ENCODE measurements at places on chromosomes 11 and 22.

- H3K27me3 ChIP-seq = no peaks in the 10 kb centered on the region
- no peak overlapping the region for H3K27ac ChIP-seq
- peaks cover 3% of the 10 kb centered on the region for H3K4me1 ChIP-seq
- no peak overlapping the region for H3K4me3 ChIP-seq
Observed at GRCh38 chr22:21826204-21826603, 41.2 kb downstream of the MAPK1 start.

DNA sequence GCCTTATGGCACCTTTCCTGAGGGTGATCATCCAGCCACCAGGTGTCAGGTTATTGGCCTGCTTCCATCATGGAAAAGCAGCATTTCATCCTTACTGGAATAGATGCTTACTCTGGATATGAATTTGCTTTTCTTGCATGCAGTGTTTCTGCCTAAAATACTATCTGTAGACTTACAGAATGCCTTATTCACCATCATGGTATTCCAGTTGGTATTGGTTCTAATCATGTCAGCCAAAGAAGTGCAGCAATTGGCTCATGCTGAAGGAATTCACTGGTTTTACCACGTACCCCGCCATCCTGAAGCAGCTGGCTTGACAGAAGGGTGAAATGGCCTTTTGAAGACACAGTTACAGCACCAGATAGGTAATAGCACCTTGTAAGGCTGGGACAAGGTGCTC is 194.2 kb downstream of the AASDHPPT start:
- H3K4me1 ChIP-seq = no peaks in the 10 kb centered on the region
- no peak overlapping the region for H3K27ac ChIP-seq
- H3K36me3 ChIP-seq = no peaks in the 10 kb centered on the region
- no peak overlapping the region for H3K4me3 ChIP-seq
- no peak for DNase-seq

DNA sequence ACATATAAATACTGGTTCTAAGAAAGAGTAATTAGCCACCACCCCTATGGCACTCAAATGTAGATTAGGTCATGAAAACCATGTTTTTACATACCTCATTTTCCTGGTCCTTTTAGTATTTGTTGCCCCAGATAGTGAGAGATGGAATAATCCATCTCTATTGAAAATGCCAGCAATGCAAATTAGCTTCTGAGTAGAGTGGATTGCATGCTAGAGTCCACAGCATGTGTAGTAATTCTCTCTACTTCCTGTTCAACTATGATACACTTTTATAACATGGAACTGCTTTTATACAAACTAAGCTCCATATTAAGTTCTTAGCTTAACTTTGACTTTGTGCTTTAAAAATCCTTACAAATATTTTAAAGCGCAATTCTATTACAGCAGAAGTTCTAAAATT is 73.2 kb downstream of the TRPC6 start:
- H3K36me3 ChIP-seq = no peaks in the 10 kb centered on the region
- DNase-seq = no peak
- no peak overlapping the region for H3K27ac ChIP-seq
- no peak overlapping the region for H3K4me3 ChIP-seq
- H3K4me1 ChIP-seq = no peaks in the 10 kb centered on the region
- H3K27me3 ChIP-seq = no peaks in the 10 kb centered on the region

DNA sequence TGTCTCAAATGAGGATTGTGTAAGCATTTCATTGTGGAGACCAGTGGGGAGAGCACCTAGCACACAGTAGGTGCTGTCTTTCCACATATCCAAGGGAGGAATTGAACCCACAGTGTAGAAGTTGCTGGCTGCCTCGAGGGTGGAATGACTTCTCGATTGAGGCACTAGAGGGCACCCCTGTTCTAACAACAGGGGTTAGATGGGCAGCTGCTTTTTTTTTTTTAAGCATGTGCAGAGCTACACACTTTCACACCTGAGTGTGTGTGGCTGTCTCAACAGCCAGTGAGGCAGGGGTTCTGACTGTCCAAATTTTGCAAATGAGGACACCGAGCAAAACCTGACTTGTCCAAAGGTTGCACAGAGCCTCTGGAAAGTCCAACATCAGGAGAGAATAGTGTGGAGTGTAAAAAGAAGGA is 118.2 kb upstream of the CRYBB3 start:
- H3K4me3 ChIP-seq = no peak overlapping the region
- H3K4me1 ChIP-seq = no peaks in the 10 kb centered on the region
- H3K27ac ChIP-seq = no peak overlapping the region
- DNase-seq = peak; percentile 60
- H3K36me3 ChIP-seq = no peaks in the 10 kb centered on the region
- no peaks in the 10 kb centered on the region for H3K27me3 ChIP-seq

DNA sequence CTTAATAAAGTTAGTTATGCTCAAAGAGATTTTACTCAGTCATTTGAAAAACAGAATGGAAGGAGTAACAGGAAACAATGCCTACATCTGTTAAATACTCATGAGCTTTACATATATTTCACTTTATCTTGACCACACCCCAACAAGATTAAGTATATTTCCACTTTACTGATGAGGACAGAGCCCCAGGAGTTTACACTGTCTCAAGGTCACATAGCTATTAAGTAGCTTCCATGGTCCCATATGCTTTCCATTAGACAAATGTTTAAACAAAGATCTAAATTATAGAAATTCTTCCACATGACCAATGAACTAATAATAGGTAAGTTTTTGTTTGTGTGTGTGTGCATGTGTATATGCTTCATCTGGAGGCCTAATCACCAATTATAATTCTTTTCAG is 30.2 kb downstream of the MRTFA start:
- H3K4me3 ChIP-seq = no peak overlapping the region
- H3K36me3 ChIP-seq = no peaks in the 10 kb centered on the region
- DNase-seq = no peak
- H3K27me3 ChIP-seq = no peaks in the 10 kb centered on the region

DNA sequence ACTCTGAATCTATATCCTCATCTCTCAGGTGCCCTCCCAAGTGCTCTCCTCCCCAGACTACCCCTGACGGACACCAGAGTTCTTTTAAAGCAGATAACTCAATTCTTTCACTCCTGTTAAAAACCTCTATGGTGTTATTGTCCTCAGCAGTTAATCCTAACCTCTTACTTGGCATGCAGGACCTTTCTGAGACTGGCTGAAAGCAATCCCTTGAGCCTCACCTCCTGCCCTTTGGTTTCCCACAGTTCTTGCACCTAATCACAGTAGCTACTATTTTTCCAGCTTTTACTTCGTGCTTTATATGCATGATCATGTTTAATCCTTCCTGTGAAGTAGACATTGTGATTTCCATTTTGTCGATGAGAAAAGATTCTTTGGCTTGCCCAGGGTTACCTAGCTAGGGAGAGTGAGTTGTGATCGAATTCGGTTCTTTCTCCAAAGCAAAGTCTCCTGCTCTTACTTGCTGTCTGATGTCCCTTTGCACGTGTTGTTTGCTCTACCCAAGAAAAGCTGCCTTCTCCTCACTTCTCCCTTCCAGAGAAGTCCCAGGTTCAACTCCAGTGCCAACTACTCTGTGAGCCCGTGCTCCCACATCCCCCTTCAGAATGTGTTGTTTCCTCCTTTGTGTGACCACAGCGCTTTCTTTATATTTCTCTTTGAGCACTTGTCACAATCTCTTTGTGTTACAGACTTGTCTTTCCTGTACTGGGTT is 2.1 kb downstream of the UBE2L3 start:
- no peaks in the 10 kb centered on the region for H3K36me3 ChIP-seq
- no peak for DNase-seq
- peaks cover 9% of the 10 kb centered on the region for H3K4me1 ChIP-seq
- no peaks in the 10 kb centered on the region for H3K27me3 ChIP-seq
- peak overlapping the region; percentile 19 for H3K4me3 ChIP-seq

GRCh38 chr22:32836280-32837123 is 35.0 kb downstream of the TIMP3 start:
- DNase-seq = peak; percentile 36
- no peaks in the 10 kb centered on the region for H3K27me3 ChIP-seq
- H3K36me3 ChIP-seq = no peaks in the 10 kb centered on the region
- no peak overlapping the region for H3K27ac ChIP-seq

GRCh38 chr22:42708417-42708816 is 12.3 kb downstream of the A4GALT start:
- no peak for DNase-seq
- H3K4me3 ChIP-seq = no peak overlapping the region
- no peaks in the 10 kb centered on the region for H3K27me3 ChIP-seq

GRCh38 chr11:13966013-13966412 is 3.5 kb downstream of the SPON1 start:
- H3K4me1 ChIP-seq = no peaks in the 10 kb centered on the region
- no peaks in the 10 kb centered on the region for H3K36me3 ChIP-seq
- H3K27ac ChIP-seq = no peak overlapping the region
- no peak for DNase-seq

DNA sequence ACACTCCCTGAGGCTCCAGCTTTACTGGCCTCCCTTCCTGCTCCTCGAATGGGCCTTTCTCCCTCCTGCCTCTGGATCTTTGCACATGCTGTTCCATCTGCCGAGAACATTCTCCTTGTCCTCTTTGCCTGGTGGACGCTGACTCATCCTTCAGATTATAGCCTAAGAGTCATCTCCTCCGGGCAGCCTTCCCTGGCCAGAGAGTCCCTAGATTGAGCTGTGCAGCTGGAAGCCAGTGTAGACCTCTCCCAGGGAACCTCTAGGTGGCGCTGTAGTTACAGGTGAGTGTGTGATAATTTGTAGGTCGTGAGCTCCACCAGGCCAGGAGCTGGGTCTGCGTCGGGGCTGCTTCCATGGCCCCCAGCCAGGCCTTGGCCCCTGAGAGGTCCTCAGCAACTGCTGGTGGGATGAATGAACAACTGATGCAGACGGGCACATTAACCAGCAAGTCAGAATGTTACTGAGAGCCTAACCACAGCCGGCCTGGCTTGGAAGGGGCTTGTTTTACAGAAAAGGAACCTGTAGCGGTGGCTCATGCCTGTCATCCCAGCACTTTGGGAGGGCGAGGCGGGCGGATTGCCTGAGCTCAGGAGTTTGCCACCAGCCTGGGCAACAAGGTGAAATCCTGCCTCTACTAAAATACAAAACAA is 8.7 kb downstream of the PNPLA5 start:
- peak; percentile 93 for DNase-seq
- H3K36me3 ChIP-seq = no peaks in the 10 kb centered on the region
- no peaks in the 10 kb centered on the region for H3K4me1 ChIP-seq
- no peaks in the 10 kb centered on the region for H3K27me3 ChIP-seq
- H3K4me3 ChIP-seq = no peak overlapping the region

DNA sequence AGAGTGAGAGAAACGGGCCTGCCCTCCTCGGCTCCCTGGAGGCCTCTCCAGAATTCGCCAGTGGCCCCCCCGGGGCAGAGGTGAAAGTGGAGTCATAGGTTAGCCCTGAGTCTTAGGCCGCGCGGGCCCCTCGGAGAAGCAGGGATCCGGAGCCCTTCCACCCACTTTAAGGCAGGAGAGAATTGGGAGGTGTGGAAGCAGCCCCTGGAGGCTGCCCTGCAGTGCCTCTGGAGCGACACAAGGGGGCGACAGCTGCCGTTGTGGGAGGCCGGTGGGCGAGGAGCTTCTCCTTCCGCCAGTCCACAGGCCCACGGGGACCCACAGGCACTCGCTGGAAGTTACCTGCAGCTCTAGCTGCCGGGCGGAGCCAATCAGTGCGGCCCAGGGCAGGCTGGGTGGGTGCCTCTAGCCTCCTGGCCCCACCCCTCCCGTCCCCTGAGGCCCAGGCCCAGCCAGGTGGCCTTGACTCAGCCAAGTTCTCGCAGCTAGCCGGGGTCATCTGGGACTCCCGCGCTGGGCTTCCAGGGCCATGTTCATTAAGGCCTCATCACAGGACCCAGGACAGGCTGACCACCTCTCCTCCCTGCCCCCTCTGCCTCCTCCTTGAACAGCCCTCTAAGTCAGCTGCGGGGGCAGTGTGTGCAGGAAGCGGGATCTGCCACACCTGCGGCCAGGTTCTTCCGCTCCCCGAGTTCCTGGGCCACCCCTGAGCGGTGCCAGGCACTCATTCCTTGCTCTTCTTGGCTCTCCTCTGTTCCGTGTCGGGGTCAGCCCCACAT is 5.0 kb downstream of the DGKZ start:
- no peak overlapping the region for H3K27ac ChIP-seq
- H3K4me3 ChIP-seq = no peak overlapping the region
- no peaks in the 10 kb centered on the region for H3K27me3 ChIP-seq
- DNase-seq = peak; percentile 82
- H3K36me3 ChIP-seq = no peaks in the 10 kb centered on the region
- peaks cover 6% of the 10 kb centered on the region for H3K4me1 ChIP-seq

- H3K27ac ChIP-seq = no peak overlapping the region
- H3K4me3 ChIP-seq = no peak overlapping the region
- H3K4me1 ChIP-seq = no peaks in the 10 kb centered on the region
- DNase-seq = no peak
- no peaks in the 10 kb centered on the region for H3K36me3 ChIP-seq
Observed at GRCh38 chr11:71263386-71263785, 11.0 kb upstream of the SHANK2 start.

DNA sequence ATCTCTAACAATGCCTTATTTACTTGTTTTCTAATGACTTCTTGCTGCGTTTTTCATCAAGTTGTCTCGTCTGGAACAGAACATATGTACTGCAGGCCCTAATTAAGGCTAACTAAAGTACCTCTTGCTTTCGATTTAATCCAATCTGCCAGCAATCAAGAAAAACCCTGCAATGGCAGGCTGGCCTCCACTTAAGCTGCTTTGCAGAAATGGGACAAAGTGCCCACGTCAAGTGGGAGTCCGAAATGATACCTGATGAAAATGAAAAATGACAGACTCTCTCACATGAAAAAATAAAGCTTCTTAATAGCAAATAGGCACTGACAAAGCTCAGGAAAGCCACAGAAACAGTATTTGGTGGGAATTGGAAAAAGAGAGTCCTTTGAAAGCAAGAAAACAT is 1454.7 kb downstream of the FAM181B start:
- H3K36me3 ChIP-seq = no peaks in the 10 kb centered on the region
- no peak overlapping the region for H3K27ac ChIP-seq
- no peak overlapping the region for H3K4me3 ChIP-seq
- no peak for DNase-seq
- H3K4me1 ChIP-seq = no peaks in the 10 kb centered on the region

- H3K27ac ChIP-seq = no peak overlapping the region
- DNase-seq = no peak
- no peaks in the 10 kb centered on the region for H3K27me3 ChIP-seq
- H3K36me3 ChIP-seq = peaks cover 1% of the 10 kb centered on the region
- peaks cover 2% of the 10 kb centered on the region for H3K4me1 ChIP-seq
Observed at GRCh38 chr11:94185416-94186084, 56.9 kb downstream of the PANX1 start.
